ENCODE measurements at places on chromosomes 12 and 14. TPM values are rescaled to one million over a fixed set of nuclear protein-coding genes. Genes with fewer than 3 reads are reported as not detected.

Gene TAS2R7
- total RNA-seq = not detected

Gene SRP54
- total RNA-seq = 57.4 TPM

Gene SPIC
- total RNA-seq = not detected

Gene CAPS2
- 15.9 TPM for total RNA-seq

Gene KRT1
- total RNA-seq = not detected

Gene PPP1R36
- 0.79 TPM for total RNA-seq

Gene GPR135
- 1.7 TPM for total RNA-seq

Gene MSRB3
- total RNA-seq = 23.3 TPM

Gene ALDH1L2
- 21.1 TPM for total RNA-seq

Gene TAS2R20
- 1.6 TPM for total RNA-seq

Gene TTC5
- total RNA-seq = 27.1 TPM

Gene SLC6A15
- total RNA-seq = 53.1 TPM

Gene KRT82
- total RNA-seq = not detected

Gene CFAP73
- 0.09 TPM for total RNA-seq

Gene CLEC4A
- 0.09 TPM for total RNA-seq

Gene PCNX1
- 48.5 TPM for total RNA-seq

Gene MAGOHB
- total RNA-seq = 22.9 TPM

Gene TOGARAM1
- 14.8 TPM for total RNA-seq

Gene HOMEZ
- 3.3 TPM for total RNA-seq

Gene PLEKHG7
- not detected for total RNA-seq

Gene VRK1
- 16.9 TPM for total RNA-seq

Gene NUMB
- total RNA-seq = 18.0 TPM

Gene MYH7
- total RNA-seq = not detected

Gene RNASE7
- not detected for total RNA-seq

Gene CRACR2A
- 9.5 TPM for total RNA-seq

Gene KNTC1
- total RNA-seq = 6.0 TPM

Gene DPPA3
- total RNA-seq = not detected

Gene ASCL1
- not detected for total RNA-seq

Gene FBLN5
- total RNA-seq = 15.9 TPM

Gene ZNF664
- 31.1 TPM for total RNA-seq

Gene AMHR2
- not detected for total RNA-seq

Gene SUSD6
- total RNA-seq = 3.2 TPM

Gene RFX4
- not detected for total RNA-seq

Gene GPR162
- total RNA-seq = 5.8 TPM

Gene MORN3
- 0.63 TPM for total RNA-seq

Gene LUM
- total RNA-seq = 496 TPM

Gene ERGIC2
- total RNA-seq = 58.8 TPM

Gene GALNT16
- total RNA-seq = 0.32 TPM

Gene FAM181A
- not detected for total RNA-seq

Gene IQSEC3
- total RNA-seq = 0.17 TPM

Gene SSTR1
- total RNA-seq = 0.26 TPM

Gene CLEC6A
- total RNA-seq = not detected

Gene PGF
- total RNA-seq = 8.7 TPM

Gene SLC6A12
- total RNA-seq = not detected

Gene PPHLN1
- total RNA-seq = 75.0 TPM

Gene GLI1
- total RNA-seq = 0.86 TPM

Gene EPYC
- not detected for total RNA-seq

Gene CATSPERB
- not detected for total RNA-seq

Gene AJUBA
- total RNA-seq = 18.0 TPM

Gene GALNT6
- total RNA-seq = 71.2 TPM

Gene SERPINA9
- not detected for total RNA-seq

Gene NGB
- total RNA-seq = not detected

Gene LRRIQ1
- 0.09 TPM for total RNA-seq

Gene CMA1
- not detected for total RNA-seq

Gene RAN
- total RNA-seq = 496 TPM

Gene AQP6
- not detected for total RNA-seq
